ENCODE measurements at places on chromosomes 6 and 20. TPM values are rescaled to one million over a fixed set of nuclear protein-coding genes. Genes with fewer than 3 reads are reported as not detected.

The BCAS1 gene
- not detected for total RNA-seq

The STMND1 gene
- not detected for total RNA-seq

- DNase-seq = no peak
These were observed 42.2 kb upstream of the TGM6 start for GRCh38 chr20:2338411-2339066.

The MYB gene
- total RNA-seq = 7.5 TPM

DNA sequence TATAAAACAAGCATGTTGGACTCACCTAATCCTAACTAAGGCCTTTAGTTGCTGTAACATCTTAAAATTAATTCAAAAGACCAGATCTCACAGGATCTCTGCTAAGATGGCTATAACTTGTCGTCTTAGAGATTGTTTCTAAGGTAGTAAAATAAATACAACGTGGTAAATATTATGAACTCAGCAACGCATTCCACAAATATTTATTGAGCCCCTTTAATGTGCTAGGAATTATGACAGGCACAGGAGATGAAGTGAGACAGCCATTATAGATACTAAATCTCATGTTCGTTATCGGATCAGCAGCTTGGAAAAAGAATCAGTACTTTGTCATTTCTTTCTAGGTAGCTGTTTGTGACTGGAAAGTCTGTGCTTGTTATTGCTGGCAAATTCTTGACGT lies 20.9 kb upstream of the MCM3 start:
- DNase-seq = no peak

All from activated CD8-positive, alpha-beta T cell treated with anti-CD3 and anti-CD28 coated beads, Interleukin-2, amount 10 ng/mL, durations not matched to agents 7 days and 5 days (primary cell).